ENCODE measurements at places on chromosomes 1 and 21. TPM values are rescaled to one million over a fixed set of nuclear protein-coding genes. Genes with fewer than 3 reads are reported as not detected.

Gene ANKRD45
- total RNA-seq, result not detected

Gene CFAP45
- total RNA-seq, result 0.22 TPM

- peak; percentile 55 for DNase-seq
Observed at GRCh38 chr1:54571803-54572541, 23.9 kb downstream of the ACOT11 start.

DNA sequence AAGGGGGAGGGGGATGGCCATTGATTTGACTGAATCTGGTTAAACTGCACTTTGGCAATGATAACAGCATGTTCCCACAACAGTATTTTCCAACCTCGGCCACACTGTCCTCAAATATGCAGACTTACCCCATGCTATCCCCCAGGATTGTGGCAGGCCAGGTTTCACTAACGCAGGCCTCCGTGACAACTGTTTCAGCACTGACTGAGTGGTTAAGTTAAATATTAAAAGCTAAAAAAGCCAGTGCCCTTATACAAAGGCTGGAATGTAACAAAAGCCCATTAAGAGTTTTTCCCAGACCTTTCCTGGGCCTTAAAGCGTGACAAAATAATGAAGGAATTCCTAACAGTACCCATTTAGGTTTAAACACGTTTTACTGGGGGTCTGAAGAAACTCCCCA is 202.9 kb downstream of the USP25 start:
- no peak for DNase-seq

DNA sequence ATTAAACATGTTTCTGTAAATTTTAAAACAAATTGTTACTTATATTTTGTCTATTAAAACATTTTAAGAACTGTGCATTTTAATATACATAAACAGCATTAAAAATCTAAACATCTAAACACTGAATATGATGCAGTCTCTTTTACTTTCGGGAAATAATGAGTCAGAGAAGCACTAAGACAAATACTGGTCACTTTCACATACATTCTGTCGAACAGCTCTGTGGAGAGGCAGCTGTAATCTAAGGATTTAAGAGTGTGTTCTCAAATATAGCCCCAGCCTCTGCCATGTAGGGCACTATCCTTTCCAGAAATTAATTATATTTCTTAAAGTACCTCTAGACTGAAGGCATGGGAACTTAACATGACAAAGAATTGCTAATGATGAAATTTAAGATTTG is 89.6 kb upstream of the PTGFR start:
- no peak for DNase-seq

- DNase-seq, result no peak
Observed at GRCh38 chr1:202291961-202292712, 49.6 kb downstream of the UBE2T start.

DNA sequence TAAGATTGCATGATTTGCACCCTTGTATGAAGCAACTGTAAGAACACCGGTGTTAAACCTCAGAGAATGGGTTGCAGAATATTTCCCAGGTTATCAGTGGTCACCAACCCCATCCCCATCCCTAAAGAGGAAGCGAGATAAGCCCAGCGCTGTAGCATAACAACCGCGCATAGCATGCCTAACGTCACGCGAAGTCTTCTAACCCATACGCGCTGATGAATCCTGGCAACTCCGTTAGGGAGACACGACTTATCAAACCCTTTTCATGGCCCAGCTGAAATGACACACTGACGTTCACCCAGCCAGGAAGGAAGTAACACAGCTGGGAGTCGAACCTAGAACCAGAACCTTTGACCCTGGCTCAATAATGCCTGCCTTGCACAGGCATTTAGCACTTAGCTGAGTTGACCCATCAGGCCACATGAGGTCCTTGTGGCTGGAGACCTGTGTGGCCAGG is 24.2 kb downstream of the TMEM51 start:
- peak; percentile 88 for DNase-seq

- DNase-seq, result peak; percentile 61
Observed at GRCh38 chr1:12166834-12167492, at the start of gene TNFRSF1B. Gene TNFRSF1B (plus strand): TSS chr1:12166991. CDS start chr1:12167092, 101 bp downstream.

- no peak for DNase-seq
Observed at GRCh38 chr21:21997390-21998333, 999.5 kb downstream of the NCAM2 start.

Measured in lung microvascular endothelial cell (primary cell).